ENCODE measurements at places on chromosomes 6 and 20.

DNA sequence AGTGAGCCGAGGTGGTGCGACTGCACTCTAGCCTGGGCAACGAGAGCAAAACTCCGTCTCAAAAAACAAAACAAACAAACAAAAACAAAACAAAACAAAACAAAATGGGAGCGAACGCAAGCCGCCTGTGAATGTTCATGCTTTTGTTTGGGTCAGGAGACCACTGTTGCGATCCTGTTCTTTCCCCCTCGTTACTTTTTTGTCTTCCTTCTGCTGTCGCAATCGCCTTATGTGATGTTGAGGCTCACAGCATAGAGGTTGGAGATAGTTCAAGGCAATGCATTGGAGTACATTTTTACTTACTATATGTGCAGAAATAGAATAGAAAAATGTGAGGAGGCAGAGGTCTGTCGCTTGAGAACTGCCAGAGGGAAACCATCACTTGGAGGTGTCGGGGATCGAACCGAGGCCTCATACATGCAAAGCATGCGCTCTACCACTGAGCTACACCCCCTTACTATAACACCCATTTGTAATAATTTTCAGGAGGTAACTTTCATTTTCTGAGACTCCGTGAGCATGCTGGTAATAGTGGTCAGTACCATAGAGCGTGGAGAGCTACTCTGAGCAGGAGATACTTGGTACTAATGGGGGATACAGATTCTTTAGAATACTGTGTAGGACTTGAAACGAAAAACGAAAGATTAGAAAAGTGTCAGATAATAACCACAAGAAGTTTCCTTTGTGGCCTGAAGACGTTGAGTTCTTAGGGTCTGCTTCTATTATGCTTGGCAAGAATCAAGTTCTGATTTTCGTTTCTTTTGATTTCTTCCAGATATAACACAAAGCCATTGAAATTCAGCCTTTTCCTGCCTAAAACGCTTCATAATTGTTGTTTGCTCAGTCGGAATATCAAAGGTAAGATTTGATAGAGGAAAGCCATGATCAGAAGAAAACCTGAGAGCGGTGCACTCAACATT, 121.1 kb downstream of the TRIM27 start:
- DNase-seq: no peak

DNA sequence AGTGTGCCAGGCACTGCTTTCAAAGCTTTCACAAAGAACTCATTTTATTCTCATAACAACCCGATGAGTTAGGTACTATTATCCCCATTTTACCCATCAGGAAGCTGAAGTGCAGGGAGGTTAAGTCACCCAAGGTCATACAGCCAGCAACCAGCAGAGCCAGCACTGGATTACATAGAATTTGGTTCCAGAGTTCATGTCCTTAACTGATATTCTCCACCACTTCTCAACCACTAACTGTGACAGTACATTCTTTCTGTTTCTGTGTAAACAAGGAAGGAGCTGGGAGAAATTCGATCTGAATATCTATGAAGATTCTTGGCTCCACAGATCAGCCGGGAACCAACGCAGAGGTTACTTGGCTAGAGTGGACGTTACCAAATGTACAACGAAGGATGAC, 98.0 kb downstream of the KIF16B start:
- DNase-seq: no peak

DNA sequence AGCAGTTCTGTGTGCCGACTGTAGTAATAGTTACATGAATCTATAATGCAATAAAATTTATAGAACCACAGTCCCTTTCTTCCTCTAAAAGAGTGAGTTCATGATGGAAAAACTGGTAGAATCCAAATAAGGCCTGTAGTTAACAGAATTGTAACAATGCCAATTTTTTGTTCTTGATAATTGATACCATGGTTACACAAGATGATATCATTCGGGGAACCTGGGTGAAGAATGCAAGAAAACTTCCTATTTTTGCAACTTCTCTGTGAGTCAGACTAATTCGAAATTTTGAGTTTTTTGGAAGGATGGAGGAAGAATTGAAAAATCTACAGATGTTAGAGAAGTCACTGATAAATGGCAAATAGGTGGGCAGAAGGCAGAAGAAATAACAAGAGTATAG, 381.8 kb downstream of the CDKAL1 start:
- DNase-seq: no peak

DNA sequence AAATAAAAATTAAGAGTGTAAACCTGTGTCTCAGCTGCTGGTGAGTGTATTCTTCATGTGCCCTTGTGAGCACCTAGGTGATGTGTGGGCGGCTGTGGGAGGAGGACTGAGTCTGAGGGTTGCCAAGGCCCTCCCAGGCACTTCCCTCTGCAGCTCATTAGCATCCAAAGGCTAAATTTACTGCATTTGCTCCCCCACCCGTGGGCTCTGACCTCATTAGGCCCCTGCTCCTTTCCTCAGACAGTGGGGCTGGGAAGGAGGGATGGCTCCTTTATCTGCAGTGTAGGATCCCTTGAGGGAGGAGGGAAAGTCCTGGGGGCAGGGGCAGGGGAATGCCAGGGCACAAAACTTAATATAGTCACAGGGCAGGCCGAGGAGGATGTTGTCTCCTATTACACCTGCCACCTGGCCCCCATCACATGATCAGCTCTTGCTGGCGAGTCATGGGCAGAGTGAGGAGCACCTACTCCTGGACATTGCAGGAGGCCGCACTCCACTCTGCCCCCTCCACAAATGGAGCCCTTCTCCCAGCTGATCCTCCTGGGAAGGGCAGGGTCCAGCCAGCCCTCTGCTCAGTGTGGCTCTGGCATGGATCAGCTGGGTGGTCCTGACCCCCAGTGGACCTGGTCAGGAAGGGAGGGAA, 133.2 kb downstream of the MRPL14 start:
- DNase-seq: no peak

- DNase-seq: no peak
Observed at GRCh38 chr6:42674780-42675179, 47.6 kb downstream of the PRPH2 start.

DNA sequence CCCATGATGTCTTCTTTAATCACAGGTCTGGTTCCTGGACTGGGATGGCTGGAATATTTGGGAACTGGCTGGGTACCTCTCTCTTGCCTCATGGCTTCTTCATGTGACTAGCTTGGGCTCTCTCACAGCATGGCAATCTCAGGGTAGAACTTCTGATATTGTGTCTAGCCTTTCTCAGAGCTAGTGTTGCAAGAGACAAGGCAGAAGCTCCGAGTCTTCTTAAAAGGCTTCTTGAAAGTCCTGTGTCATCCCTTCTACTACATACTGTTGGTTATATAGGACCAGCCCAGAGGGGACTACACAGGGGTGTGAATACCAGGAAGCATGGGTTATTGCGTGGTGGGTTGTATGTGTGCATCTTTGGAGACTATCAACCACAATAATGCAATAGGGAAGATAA, 23.3 kb downstream of the BCAS1 start:
- DNase-seq: no peak

DNA sequence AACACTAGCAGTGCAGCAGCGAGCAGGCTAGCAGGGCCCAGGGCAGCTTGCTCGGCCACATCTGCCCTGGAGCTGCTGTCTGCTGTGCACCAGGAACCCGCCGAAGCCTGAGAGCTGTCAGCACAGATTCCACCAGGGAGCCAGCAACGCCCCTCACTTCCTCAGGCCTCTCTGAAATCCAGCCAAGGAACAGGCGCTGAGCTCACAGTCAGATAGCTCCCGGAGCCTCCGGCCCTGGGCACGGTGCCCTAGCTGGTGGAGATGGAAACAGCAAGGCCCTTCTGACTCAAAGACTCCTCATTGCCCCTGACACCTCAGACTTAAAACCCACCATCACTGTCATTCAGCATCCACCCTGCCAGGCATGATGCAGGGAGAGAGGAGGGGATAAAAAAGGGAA, 839.4 kb downstream of the MAFB start:
- no peak for DNase-seq

DNA sequence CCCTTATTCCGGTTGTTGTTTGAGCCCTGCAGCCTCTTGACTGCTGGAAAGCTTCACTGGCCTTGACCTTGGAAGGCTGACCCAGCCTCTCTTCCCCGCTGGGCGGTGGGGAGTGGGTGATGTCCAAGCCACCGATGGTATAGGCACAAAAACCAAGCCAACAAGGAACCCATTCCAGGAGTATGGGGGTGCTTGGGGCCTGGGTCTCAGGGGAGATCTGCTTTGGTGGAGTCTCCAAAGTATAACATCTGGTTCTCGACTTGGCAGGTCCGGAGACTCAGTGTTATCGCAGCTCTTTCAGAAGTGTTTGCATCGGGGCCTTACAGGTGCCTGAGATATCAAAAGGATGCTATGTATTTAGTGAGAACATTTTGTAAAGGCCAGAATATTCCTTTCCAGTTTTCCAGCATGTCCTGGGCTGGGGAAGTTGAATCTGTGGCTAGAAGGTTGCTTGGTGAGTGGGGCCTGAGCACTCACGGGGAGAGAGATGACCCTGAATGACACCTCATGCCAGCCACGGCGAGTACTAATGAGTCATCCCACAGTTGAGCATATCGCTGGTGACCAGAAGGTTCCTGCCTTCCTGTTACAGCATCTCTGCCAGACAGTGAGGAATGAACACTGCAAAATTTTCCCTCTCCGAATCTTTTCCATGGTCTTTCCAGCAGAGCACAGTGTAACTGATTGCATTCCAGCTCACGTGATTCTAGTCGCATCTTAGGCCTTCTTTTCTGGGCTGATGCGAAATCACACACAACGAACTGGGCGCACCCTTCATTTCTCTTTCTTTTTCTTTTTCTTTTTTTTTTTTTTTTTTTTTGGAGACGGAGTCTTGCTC, 133.9 kb downstream of the ZDHHC14 start:
- DNase-seq: no peak

DNA sequence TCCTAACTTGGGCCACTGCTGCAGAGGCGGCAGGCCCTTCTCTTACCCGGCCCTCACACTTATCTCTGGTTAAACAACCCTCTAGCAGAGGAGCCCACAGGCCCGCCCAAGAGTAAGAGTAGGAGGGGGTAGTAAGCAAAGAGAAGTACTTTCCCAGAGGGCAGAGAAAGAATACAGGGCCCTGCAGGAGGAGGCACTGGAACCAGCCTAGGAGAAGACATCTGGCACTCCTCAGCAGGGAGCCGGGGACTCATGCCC, 10.1 kb downstream of the MTCH1 start:
- DNase-seq: no peak

GRCh38 chr20:8375898-8376297, 243.8 kb downstream of the PLCB1 start:
- no peak for DNase-seq

DNA sequence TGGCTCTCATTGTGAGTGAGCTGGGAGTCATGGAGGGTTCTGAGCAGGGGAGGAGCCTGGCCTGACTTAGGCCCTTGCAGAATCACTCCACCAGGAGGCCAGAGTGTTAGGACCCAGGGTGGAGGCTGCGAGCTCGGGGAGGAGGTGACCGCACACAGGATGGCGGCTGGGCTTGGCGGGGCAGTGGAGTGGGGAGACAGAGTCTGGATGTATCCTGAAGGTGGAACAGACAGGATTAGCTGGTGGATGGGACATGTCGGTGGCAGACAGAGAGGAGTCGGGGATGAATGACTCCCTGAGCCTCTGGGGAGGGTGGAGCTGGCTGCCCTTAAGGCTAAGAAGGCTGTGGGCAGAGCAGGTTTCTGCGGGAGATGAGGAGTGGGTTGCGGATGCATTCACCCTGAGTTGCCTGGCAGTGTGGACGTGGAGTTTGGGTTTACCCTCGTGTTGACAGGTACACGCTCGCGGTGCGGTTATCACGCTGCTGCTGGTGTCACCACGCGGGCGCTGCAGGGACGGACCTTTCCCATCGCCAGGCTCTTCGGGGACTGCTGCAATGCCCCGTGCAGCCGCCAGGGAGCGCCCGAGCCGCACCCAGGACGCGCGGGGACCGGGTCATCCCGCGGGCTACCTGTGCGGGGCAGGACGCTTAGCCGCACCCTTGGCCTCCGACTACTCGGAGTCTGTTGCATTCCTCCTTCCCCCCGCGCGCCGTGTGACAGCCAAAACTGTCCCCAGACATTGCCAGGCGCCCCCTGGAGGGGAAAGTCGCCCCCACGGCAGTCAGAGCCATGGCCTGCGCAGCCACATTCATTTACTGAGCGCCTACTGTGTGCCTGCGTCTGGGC, 43.0 kb upstream of the PTGIS start:
- DNase-seq: peak; percentile 61

DNA sequence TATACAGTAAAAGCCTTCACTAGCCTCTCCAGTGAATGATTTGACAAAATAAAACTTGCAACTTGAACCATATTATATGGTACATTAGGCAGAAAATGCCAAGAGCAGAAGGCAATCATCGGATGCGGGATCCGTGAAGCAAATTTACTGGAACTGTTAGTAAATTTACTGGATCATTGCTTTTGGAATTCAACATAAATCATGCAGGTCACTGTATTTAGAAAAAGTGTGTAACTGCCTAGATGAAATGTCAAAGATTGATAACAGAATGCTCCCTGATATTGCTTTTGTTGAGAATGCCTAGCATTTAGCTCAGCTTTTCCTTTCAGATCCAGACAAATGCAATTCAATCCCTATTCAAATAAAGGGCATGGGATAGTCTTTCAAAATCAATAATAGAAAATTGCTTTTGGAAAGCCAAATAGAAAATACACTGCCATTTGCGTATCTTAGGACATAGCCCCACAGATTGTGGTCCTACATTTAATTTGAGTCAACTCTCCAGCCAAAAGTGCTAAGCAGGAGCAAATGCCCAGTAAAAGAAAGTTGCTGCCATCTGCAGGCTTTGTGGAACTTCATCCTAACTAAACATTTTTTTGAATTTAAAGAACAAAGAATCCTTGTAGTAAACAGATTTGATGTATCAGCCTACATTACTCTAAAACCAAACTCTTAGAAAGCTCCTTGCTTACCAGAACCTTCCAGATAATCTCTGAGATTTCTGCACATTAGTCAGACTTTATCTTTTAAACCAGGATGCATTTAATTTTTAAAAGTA, 109.5 kb upstream of the HSF2 start:
- DNase-seq: no peak

- no peak for DNase-seq
Observed at GRCh38 chr6:13465734-13466133, 21.7 kb downstream of the GFOD1 start.

- DNase-seq: no peak
Observed at GRCh38 chr6:134628154-134628553, 310.2 kb upstream of the SGK1 start.

DNA sequence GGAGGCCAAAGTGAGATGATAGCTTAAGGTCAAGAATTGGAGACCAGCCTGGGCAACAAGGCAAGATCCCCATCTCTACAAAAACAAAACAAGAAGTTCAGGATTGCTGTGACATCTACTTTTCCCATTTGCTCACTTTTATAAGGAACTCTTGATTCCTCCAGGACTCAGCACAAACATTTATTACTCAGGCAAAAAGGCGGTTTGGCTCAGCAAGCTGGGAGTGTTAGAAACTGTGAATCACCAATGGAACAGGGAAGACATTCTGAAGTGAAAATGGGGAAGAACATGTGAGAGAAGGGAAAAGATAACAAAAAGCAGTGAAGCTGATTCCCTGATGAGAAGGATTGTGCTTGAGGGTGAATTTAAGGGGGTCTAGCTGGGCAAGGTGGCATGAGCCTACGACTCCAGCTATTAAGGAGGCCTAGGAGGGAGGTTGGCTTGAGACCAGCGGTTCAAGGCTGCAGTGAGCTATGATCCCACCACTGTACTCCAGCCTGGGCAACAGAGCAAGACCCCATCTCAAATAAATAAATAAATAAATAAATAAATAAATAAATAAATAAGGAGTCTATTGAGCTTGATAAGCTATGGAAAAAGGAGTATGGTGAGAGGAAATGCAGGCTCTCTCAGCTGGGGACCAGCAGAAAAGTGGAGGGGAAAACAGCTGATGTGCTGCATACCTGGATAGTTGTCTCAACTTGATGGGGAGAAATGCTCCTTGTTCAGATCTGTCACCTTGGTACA, 65.4 kb upstream of the HDDC2 start:
- DNase-seq: no peak

GRCh38 chr6:7732228-7732627, 6.3 kb downstream of the BMP6 start:
- DNase-seq: no peak

- no peak for DNase-seq
Observed at GRCh38 chr20:21632735-21633053, 72.8 kb upstream of the PAX1 start.

Data from stimulated activated CD4-positive, alpha-beta T cell treated with anti-CD3 and anti-CD28 coated beads, Interleukin-1b, Interleukin-23, amount 100 ng/mL, for 24 hours (primary cell).